HS-27A (cell line): ENCODE measurements at places on chromosomes 3 and 15.

GRCh38 chr15:99537344-99537743, 28.4 kb upstream of the MEF2A start:
- no peak for DNase-seq

DNA sequence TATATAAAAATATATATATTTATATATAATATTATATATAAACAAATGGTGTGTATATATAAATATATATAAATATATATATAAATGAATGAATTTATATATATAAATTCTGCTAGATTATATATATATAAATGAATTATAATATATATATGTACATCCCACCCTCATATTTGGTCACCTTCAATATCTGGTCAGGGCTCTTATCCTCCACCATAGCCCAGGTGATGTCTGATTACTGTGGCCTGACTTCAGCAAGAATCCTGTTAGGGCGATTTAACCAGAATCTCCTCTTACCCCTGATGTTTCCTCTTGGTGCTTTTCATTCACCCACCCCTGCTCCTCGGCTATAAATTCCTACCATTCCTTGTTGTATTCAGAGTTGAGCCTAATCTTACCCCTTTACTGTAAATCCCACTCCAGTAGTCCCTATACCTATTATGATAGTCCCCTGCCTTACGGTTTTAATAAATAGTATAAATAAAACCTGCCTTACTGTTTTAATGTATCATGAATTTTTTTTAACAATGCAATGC, 439.6 kb downstream of the PLOD2 start:
- DNase-seq: no peak

- DNase-seq: no peak
Observed at GRCh38 chr15:72487070-72487797, 13.1 kb downstream of the ARIH1 start.

- no peak for DNase-seq
Observed at GRCh38 chr15:96703091-96703490, 372.6 kb downstream of the NR2F2 start.

- DNase-seq: no peak
Observed at GRCh38 chr3:14487086-14487485, 53.1 kb downstream of the GRIP2 start.

DNA sequence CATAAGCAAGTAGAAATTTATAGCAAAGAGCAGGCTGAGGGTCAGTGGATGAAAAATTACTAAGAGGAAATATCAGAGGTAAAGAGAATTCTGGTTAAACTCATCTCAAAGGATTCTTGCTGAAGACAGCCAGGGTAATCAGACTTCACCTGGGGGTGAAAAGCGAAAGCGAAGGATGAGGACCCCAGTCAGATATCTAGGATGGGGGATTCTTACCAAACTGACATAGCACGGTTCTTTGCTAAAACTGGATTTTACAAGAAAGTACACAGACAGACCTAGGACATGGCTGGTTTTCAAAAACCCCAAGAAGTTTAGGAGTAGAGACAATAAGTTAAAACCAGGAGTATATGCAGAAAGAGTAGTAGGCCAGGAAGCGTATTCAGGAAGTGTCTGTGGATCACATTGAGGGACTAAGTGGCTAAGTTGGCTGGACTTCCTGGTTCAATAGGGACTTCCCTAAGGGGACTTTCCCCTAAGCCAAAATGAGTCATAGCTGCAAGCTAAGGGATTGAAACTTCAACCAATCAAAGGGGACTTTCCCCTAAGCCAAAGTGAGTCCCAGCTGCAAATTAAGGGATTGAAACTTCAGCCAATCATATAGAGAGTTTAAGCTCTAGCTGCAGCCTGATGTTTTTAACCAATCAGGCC, 2.4 kb upstream of the CFAP91 start:
- DNase-seq: no peak

DNA sequence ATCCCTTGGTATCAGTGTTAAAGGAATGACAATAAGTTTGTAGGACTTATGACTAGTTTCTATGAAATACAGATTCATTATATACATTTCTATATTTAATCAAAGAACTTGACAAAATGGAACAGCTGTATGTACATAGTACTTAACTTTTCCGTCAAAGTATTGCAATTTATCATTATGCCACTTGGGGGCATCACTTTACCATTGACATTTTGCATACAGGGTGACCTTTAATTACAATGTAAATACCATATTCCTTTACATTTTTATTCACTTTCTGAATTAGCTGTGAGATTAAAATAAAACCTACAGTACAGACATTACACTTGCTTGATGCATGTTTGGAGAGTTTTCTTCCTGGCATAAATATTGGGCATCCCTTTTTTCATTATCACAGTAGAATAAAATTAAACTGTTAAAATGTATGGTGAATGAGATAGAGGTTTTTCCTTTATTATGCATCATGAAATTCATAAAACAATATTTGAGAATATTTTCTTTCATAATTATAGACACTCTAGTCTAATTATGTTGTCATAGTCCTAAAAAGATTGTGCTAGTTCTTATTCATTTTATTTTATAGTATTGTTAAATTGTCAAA, 6.9 kb downstream of the NEK11 start:
- DNase-seq: peak; percentile 24

GRCh38 chr3:171142985-171143384, 116.5 kb upstream of the SLC2A2 start:
- no peak for DNase-seq

GRCh38 chr15:101003706-101004105, 84.5 kb downstream of the LRRK1 start:
- DNase-seq: no peak

DNA sequence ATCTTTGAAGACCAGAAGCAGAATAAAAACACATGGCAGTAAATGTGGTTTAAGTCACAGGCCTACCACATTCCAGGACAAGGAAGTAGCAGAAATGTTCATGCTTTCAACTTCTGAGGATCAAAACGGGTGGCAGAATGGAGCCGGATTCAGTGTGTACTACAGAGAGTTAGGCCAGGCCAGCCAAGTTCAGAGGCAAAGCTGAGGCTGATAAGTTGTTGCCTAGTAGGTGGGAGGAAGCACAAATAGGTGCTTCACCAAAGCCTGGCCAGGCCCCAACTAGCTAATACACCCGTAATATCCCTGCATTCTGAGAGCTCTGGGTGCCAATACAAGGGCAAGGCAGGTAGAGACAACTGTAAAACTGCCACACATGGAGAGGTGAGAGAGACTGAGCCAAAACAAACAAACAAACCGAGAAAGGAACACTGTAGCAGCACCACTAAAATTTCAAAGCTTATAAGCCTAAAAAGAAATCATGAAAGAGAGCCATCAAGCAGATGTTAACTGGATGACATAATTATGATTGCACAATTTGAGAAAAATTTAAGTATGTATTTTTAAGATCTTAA, 156.4 kb upstream of the CBLB start:
- no peak for DNase-seq

GRCh38 chr3:126210606-126211005, 30.2 kb upstream of the ALDH1L1 start:
- no peak for DNase-seq

GRCh38 chr3:108486941-108487340, 23.5 kb downstream of the MYH15 start:
- DNase-seq: no peak

DNA sequence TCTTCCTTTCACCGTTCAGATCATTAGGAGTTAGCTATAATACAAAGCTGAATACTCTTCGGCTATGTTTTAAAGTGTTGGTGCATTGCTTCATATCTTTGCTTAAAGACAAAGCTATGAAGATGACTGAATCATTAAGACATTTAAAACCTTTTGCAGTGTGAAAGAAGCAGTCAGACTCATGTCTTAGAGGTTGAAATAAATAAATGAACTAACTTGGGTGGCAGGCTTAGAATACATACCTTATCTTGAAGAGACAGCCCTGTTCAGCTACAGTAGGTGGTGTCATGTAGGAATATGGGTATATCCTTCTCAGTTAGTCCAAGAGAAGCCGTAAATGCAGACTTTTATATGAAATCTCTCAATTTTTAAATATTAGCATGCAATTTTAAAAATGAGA, 63.4 kb downstream of the OPA1 start:
- DNase-seq: no peak

DNA sequence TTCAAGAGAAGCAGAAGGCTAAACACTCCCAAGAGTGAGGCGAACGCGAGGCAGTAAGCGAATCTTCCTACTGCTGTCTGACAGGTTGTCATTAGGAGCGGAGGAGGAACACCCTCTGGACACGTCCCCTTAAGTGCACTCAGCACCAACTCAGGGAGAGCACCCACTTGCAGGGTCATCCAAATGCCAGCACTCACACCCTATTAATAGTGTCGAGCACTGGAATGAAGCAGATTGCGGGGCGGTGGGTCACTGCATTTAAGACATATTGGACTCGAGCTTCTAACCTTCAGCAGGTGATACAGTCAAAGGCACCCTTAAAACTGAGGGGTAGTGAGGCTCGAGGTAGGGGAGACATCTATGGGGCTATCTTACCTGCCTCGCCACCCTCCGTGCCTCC, 28.7 kb downstream of the SH3BP5 start:
- DNase-seq: no peak

GRCh38 chr3:123679712-123680386, 95.0 kb upstream of the HACD2 start:
- DNase-seq: no peak

GRCh38 chr3:183515968-183516851, 39.3 kb downstream of the KLHL6 start:
- DNase-seq: no peak

GRCh38 chr15:60120100-60120499, 116.0 kb downstream of the FOXB1 start:
- DNase-seq: no peak

DNA sequence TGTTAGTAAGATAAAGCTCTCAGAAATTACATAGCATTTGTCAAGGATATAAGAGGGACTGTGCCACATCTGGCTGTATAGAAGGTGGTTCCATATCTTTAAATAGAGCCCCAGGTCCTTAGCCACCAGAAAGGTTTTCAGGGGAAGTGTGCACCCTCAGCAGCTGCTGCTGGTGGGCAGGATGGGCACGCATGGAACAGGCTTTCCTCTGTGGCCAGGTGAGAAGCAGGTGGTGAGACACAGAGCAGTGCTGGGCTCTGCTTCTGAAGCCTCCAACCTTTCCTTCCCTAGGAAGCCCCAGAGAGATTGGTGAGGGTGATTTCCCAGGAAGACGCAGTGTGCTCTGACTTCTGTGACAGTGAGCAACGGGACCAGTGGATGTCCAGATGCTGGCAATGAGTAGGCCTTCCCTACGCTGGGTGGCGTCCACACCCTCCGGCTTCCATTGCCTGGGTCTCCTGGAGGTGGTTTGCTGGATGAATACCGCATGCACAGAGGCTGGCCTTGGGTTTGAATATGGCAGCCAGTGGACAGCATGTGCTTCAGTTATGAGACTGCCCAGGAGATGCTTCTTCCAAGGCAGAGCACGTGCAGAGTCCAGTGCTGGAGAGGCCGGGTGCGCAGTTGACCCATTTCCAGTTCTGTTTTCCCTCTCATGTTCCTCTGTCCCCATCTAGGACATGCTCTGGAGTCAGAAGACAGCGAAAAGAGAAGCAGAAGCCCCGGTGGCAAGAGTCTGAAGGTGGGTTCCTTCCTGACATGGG, 52.7 kb upstream of the POLG start:
- DNase-seq: no peak

GRCh38 chr15:65310431-65311137, 6.1 kb downstream of the RNU5B-1 start:
- DNase-seq: no peak

- peak; percentile 75 for DNase-seq
Observed at GRCh38 chr3:10977892-10978510, 14.5 kb upstream of the SLC6A1 start.

DNA sequence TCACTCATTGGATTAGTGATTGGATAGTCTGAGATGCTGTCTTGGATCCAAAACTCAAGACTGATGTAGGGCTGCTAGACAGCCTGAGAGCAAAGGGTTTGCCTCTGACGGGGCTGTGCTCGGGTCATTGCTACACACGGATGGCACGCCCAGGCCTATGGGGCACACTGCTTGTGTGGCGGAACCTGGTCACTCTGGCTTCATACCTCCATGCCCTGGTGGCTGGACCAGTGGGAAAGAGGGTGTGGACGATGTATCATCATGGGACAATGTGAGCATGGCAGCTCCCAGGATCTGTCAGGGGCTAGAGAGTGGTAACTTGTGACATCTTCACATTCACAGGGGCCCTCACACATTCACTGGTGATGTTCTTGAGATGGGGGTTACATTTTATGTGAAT, 18.1 kb upstream of the CCDC174 start:
- no peak for DNase-seq

DNA sequence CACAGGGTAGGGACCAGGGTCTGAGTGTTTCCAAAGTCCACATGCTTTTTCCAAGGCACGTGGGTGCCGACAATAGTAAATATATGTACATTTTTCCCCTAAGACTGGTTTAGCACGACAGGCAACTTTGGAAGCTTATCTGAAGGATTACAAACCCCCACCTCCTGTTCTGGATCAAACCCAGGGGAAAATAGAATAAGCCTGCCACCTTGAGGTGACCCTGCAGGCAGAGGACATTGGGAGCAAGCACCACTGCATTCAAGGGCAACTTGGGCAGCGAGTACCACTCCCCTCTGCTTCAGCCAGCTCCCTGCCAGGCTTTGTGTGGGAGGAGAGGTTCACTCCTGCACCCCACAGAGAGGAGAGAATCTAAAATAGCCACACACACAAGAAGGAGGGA, 44.8 kb downstream of the KBTBD12 start:
- no peak for DNase-seq
